ENCODE measurements at places on chromosomes 11 and 22. TPM values are rescaled to one million over a fixed set of nuclear protein-coding genes. Genes with fewer than 3 reads are reported as not detected.

Gene TIGD3
- polyA plus RNA-seq = 0.04 TPM

Gene TMEM135
- 4.6 TPM for polyA plus RNA-seq

Gene LARGE1
- 8.5 TPM for polyA plus RNA-seq

Gene DNAJB7
- polyA plus RNA-seq = not detected

Gene APOA1
- not detected for polyA plus RNA-seq

Gene MS4A15
- polyA plus RNA-seq = not detected

Gene SCN3B
- polyA plus RNA-seq = 0.16 TPM

Gene PIM3
- 5.8 TPM for polyA plus RNA-seq

Gene CARD16
- polyA plus RNA-seq = 2.6 TPM

Gene FAM111B
- 0.76 TPM for polyA plus RNA-seq

Gene GUCY1A2
- polyA plus RNA-seq = 0.53 TPM

Gene WNT11
- polyA plus RNA-seq = 0.25 TPM

Gene MFRP
- polyA plus RNA-seq = not detected

Gene KLHL35
- polyA plus RNA-seq = 1.7 TPM

DNA sequence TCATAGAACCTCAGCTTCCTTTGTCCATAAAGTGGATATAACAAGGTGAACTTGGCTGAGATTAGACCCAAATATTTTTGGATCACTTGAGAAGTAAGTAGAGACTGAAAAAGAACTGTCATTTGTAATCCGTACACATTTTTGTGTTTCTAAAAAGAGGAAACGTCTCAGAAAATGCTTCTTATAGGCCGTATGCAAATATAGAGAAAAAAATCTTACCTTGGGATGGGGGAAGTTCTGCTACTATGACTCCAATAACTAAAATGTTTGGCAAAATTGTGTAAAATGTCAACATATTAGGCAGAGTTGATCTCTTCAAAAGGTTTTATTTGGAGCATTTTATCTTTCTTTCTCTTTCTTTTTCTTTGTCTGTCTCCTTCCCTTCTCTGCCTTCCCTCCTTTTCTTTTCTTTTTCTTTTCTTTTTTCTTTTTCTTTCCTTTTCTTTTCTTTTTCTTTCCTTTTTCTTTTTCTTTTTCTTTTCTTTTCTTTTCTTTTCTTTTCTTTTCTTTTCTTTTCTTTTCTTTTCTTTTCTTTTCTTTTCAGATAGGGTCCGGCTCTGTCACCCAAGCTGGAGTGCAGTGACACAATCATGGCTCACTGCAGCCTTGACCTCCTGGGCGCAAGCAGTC is 48.2 kb downstream of the ADM start:
- no peak for DNase-seq

GRCh38 chr11:75152651-75153427 is 1.9 kb downstream of the SLCO2B1 start:
- no peak for DNase-seq

- DNase-seq = no peak
Measured at GRCh38 chr11:44301564-44302271, 8.2 kb downstream of the ALX4 start.

GRCh38 chr11:126162306-126163030 is 49.0 kb downstream of the RPUSD4 start:
- DNase-seq = no peak

GRCh38 chr11:69358398-69359020 is 64.6 kb downstream of the MYEOV start:
- DNase-seq = no peak

DNA sequence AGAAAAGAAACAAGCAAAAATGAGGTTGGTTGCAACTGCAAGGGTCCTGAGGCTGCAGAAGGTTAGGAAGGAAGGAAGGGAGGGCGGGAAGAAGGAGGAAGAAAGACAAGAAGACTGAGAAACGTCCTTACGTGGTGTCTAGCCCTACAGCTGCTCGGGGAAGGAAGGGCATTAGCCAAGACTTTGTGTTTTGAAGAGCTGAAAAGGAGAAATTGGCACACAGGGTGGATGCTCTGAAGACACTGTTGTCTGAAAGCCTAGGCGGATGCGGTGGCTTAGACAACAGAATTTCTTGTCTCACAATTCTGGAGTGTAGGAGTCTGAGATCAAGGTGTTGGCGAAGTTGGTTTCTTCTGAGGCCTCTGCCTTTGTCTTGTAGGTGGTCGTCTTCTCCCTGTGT is 60.7 kb downstream of the MCM5 start:
- DNase-seq = no peak

DNA sequence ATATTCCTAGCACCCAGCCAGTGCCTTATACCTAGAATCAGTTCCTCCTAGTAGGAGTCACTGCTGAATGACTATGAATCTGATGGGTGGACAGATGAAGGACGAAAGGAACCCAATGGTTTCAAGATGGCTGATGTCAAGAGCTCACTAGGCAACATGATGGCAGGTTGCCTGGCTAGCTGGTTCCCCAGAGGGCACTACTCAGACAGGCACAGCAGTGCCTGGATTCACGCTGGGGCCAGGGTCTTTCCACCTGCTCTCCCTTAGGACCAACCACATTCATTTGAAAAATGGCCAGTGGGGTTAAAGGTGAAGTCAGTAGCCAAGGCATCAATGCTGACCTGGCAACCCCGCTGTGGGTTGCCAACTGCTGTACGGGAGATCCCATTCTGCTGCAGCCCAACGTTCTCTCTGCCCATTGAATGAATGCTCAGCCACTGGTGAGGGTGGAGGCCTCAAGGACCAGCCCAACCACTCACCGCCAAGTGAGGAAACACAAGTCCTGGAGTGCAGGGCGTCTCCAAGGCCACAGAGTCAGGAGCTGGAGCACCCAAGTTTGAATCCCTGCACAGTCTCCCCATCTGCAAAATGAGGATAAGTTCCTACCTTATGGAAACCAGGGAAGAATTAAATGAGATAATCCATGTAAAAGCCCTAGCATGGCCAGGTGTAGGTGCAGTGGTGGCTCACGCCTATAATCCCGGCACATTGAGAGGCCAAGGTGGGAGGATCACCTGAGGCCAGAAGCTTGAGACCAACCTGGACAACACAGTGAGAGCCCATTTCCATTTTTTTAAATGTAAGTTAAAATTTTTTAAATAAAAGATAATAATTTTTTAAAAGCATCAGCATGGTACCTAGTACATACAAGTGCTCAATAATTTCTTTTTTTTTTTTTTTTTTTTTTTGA is 12.4 kb downstream of the MYH9 start:
- no peak for DNase-seq

- DNase-seq = no peak
Measured at GRCh38 chr11:123839131-123839530, 33.0 kb upstream of the OR6M1 start.

DNA sequence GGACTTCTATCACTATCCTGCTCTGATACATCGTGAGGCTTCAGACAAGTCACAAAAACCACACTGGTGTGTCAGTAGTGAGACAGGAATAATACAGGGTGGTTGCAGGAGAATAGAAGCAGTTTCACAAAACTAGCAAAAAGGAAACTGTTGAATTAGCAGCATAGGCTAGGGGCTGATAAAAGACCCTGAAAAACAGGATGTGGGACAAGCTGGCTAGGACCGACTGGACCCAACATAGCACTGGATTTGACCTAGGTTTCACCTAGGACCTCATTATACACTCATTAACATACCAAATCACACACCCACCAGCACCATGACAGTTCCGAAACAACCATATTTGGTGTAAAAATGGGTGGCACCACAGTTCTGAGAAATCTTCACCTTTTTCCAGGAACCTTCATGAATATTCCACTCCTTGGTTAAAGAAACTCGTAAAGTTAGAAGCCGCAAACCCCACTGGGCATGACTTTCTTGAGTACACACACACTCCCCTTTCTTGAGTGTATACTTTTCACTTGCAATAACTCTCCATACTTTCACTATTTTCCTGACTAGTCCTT is 76.2 kb downstream of the SLC1A2 start:
- no peak for DNase-seq

- DNase-seq = no peak
Measured at GRCh38 chr11:67006029-67006884, 16.7 kb upstream of the SYT12 start.

DNA sequence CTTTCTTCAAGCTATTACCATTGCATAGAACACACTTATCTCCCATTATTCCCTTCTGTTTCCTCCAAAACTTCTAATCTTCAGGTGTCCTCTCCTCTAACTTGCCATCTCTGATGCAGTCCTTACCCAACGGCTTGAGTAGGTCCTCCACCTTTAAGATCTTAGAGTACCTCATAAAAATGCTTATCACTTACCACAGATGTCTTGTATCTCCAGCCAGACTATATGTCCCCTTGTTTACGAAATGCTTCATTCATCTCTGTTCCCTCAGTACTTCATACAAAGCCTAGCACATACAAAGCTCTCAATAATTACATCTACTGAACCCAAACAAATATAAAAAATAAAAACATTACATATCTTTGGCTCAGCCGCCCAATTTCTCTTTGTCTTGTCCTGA is 49.2 kb downstream of the PAK1 start:
- DNase-seq = no peak

DNA sequence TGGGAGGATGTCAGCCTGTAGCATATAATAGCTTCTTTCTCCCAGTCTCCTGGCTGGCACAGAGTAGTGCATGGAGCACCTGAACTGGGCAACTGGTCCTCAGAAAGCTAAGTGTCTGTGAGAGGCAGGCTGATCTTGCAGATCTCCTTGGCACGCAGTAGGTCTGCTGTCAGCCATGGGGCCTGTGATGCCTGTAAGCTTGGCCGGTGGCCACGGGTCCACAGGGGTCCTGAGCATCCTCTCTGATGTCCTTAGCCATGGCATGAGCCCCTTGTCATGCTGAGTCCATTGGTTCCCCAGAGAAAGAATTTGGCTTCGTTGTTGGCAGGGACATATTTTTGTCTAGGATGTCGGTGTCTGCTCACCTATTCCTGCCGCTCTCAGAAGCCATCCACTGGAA is 25.0 kb downstream of the AMPD3 start:
- DNase-seq = no peak

- DNase-seq = no peak
Measured at GRCh38 chr22:22834204-22834603, 53.4 kb upstream of the IGLL5 start.

DNA sequence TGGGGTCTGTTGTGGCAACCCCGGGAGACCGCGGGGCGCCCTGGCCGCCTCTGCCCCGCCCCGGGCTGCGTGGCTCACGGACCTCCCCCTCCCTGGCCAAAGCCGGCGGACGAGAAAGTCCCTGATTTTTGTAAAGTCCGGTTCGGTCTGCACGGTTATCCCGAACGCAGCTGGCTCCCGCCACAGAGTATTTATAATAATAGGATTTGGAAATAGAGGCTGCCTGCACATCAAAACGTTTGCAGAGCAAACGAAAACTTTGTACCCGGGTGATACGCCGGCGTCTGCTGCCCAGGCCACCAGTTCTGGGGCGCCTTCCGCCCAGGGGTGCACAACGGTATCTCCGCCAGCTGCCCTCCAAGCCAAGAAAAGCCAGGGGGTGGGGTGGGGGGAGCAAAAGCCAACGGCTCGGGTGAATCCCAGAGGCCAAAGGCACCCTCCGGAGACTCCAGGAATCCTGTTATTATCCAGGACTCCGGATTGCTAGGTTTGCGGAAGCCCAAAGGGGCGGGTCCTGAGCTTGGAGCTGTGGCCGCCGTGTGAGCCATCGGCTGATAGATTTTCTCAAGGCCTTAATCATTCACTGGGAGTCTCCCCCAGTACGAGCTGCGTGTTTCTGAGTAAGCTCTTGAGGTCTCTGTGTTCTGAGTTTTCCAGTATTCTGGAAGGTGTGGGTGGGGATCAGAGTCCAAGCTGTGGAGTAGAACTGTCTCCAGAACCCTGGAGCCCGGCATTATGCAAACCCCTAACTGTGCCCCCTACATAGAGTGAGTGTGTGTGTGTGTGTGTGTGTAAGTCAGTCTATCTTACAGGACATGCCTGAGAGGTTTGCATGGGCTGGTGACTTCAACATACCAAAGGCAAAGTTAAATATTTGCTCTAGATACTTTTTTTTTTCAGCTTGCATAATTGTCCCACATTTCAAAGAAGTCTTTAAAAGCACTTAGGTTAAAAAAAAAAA is 673 bp upstream of the SHANK2 start:
- DNase-seq = no peak

DNA sequence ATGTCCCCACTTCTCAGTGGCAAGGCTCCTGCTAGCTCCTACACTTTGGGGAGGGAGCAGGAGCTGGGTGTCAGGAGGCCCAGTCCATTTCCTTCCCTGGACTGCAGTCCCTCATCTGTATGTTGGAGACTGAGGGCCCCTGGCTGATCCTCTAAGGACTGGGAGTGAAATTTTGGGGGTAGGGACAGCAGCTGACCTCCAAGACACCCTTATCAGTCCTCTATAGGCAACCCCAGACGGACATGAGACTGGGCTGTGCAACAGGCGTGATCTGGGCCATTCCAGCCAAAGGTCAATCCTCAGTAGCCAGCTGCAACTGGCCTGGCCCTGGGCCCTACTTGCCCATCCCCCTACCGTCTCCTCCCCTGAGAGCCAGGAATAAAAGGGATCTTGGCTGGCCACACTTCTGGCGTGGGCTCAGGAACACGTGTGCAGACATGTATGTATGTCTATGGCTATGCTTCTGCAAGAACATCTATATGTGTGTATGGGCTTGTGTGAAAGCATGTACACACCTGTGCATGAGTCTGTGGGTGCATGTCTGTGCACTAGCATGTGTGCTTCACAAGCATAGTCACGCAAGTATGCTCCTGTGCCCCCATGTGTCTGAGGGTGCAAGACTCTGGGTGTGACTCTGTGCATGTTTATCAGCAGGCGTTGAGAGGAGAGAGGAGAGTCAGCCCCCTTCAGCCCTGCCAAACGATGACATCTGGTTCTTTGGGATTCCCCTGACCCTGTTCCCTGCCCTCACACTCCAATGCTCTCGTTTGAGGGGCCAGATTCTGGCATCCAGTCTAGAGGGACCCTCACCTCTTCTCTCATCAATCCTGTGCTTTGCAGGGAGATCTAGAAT is 24.6 kb upstream of the DGAT2 start:
- no peak for DNase-seq

GRCh38 chr22:33544707-33545106 is 375.6 kb downstream of the LARGE1 start:
- no peak for DNase-seq

GRCh38 chr22:23903328-23903971 is 9.3 kb downstream of the MIF start:
- DNase-seq = no peak

GRCh38 chr11:74341921-74342320 is 30.5 kb upstream of the P4HA3 start:
- DNase-seq = no peak

- DNase-seq = no peak
Measured at GRCh38 chr11:69617220-69617619, 23.7 kb upstream of the CCND1 start.

- DNase-seq = no peak
Measured at GRCh38 chr11:128303383-128303782, 284.0 kb downstream of the ETS1 start.

DNA sequence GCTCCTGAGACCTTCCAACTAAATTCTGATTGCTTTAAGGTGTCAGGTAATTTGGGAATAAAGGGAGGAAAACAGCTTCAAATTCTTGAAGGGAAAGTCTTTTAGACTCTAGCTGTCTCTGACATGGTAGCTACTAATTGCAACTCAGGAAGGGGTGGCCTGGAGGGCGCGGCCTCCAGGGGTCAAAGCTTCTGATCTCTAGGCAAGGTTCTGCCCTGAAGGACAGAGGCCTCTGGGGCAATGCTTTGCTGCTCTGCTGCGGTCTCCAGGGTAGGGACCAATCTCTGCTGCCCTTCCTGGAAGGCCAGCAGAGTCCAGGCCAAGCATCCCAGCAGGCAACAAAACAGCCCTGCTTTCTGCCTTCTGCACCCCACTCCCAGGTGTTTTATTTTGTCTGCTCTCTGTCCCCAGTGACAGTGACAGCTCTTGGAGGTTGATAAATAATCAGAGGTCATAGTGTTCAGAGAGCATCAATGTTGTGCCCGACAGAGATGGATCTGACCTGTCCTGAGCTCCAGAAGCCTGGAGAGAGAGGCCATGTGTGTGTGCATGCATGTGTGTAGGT is 1.8 kb upstream of the TUB start:
- DNase-seq = no peak

GRCh38 chr11:119617340-119617713 is 111.7 kb downstream of the NECTIN1 start:
- DNase-seq = no peak
